ENCODE measurements at places on chromosomes 11 and 22. TPM values are rescaled to one million over a fixed set of nuclear protein-coding genes. Genes with fewer than 3 reads are reported as not detected.

Gene GGTLC3
- polyA plus RNA-seq = not detected

Gene C11orf91
- 0.40 TPM for polyA plus RNA-seq

Gene UEVLD
- polyA plus RNA-seq = 4.1 TPM

Gene FJX1
- polyA plus RNA-seq = 5.2 TPM

Gene MMP12
- polyA plus RNA-seq = 0.19 TPM

Gene OOSP3
- not detected for polyA plus RNA-seq

Gene BRSK2
- 0.67 TPM for polyA plus RNA-seq

Gene PIH1D2
- 1.3 TPM for polyA plus RNA-seq

Gene AAMDC
- 34.5 TPM for polyA plus RNA-seq

Gene SPON1
- polyA plus RNA-seq = 101 TPM

Gene NTM
- polyA plus RNA-seq = 2.2 TPM

Gene OR52H1
- not detected for polyA plus RNA-seq

Gene TBRG1
- polyA plus RNA-seq = 14.7 TPM

Gene TMEM45B
- 1.7 TPM for polyA plus RNA-seq

Gene CD3D
- 4.3 TPM for polyA plus RNA-seq

Gene ARSA
- 24.9 TPM for polyA plus RNA-seq

Gene CAPN5
- polyA plus RNA-seq = 1.2 TPM

Gene MFRP
- polyA plus RNA-seq = 0.03 TPM

Gene CAVIN3
- 94.6 TPM for polyA plus RNA-seq

Gene DDTL
- polyA plus RNA-seq = 10.6 TPM

Gene APOBEC3C
- polyA plus RNA-seq = 3.7 TPM

Data from adipose tissue (tissue), 3 donors.